ENCODE measurements at places on chromosomes 4 and X.

DNA sequence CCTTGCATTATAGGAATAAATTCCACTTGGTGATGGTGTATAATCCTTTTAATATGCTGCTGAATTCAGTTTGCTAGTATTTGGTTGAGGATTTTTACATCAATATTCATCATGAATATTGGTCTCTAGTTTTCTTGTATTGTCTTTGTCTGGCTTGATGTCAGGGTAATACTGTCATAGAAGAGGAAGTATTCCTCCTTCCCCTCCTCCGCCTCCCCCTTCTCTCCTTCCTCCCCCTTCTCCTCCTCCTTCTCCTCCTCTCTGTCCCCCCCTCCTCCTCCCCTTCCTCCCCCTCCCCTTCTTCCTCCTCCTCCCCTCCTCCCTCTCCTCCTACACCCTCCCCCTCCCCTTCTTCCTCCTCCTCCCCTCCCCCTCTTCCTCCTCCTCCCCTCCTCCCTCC lies 65.8 kb downstream of the RGS12 start:
- no peak for DNase-seq

DNA sequence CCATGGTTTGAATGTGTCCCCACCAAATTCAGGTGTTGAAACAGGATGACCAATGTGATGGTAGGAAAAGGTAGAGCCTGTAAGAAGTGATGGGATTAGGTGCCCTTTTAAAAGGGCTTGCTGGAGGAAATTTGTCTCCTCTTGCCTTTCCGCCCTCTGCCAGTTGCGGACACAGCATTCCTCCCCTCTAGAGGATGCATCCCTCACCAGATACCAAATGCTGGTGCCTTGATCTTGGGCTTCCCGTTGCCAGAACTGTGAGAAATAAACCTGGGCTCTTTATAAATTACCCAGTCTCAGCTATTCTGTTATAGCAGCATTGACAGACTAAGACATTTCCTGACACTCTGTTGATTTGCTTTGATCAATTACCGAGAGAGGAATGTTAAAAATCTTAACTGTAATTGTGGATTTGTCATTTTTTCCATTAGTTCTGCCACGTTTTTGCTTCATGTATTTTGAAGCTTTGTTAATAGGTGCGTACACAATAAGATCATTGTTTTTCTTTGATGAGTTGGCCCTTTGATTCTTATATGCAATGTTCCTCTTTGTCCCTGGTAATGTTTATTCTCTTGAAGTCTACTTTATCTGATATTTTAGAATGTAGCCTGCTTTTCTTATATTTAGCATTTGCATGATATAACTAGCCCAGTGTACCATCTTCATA lies 13.3 kb downstream of the NFKB1 start:
- no peak for DNase-seq

- DNase-seq: no peak
These were observed 5.7 kb downstream of the CBLL2 start for GRCh38 chrX:22278375-22278774.

DNA sequence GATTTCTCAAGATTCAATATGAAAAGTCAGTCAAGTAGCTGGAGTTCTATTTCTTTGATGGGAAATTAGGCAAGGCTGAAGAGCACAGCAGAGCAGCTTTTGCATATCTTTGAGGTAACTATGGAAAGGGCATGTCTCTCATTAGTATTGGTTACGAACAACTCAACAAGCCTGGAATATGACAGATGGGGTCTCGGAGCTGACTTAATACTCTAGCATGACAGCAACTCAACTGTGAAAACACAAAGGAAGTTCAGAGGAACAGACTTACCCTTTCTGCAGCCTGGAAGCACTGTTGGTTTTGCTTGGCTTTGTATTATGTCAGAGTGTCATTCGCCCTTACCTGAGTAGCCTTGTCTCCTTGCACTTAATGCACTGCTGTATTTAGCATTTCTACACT lies 79.9 kb upstream of the AADAT start:
- DNase-seq: no peak

DNA sequence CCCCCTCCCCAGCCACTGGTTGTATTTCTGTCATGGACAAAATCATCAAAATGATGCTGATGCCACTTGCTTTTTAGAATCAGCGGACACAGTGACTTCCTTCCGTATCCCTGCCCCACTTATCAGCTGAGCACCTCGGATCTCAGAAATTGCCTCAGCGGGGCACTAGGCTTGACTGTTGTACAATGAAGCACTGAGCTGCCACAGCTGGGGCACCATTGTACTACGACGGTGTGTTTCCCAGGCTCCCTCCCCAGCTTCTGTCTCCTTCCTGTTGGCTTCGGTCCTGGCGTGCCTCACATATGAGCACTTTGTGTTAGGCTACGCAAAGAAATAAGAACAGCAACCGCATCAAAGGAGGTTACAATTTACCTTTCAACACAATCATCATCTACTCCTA lies 82.4 kb downstream of the F11 start:
- DNase-seq: no peak

DNA sequence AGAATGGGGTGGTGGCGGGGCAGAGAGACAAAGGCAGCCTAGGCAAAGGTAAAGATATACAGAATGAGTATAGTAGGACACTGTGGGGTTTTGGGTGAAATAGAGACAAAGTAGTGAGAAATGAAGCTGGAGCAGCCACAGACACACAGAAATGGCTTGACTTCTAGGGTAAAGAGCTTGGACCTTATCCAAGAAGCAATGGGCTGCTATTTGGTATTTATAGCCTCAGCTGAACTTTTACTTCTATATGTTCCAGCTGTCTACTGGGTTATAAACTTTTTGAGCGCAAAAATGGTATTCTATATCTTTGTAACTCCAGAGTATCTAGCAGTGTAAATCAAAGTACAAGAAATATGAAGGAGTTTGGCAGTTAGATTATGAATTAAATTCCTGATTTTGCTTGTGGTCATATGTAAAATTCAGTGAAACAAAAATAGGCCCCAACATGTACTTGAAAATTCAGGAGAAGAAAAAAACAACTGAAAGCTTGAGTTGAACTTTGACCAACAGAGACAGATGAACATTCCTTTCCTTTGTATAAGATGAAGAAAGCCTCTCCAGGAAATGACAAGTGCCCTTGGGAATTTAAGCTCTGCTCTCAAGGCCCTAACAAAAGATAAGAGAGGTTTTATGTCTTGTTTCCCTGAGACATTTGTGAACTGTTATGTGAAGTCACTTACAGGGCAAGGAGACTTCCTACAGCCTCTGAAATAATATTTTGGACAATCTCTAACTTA lies 354.1 kb downstream of the CHIC1 start:
- no peak for DNase-seq

GRCh38 chr4:110702326-110702725 lies 79.4 kb upstream of the PITX2 start:
- DNase-seq: no peak

- no peak for DNase-seq
These were observed 801 bp upstream of the ZC4H2 start for GRCh38 chrX:64977051-64977450.

GRCh38 chr4:147916351-147916750 lies 184.5 kb downstream of the ARHGAP10 start:
- no peak for DNase-seq

DNA sequence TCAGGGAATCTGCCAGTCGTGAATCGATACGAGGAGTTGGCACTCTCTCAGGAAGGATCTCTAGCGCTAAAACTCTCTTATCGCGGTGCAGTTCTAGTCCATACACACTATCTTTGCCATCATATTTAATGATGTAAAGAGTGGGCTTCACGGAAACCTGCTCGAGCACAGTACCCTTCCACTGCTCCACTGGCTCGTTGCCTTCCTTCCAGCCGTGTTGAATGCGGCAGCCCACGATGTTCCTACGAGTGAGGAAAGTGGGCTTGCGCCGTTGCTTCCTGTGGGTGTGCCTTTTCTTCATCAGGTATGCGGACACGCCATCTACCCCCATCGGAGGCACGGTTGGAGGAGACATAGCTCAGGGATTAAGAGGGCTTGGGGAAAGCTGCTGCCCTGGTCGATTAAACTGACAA lies 661 bp downstream of the SPIN4 start:
- peak; percentile 11 for DNase-seq

All from activated CD4-positive, alpha-beta T cell treated with anti-CD3 and anti-CD28 coated beads, Interleukin-2, amount 10 ng/mL, durations not matched to agents 7 days and 5 days (primary cell).